ENCODE measurements at places on chromosomes 16 and 17. TPM values are rescaled to one million over a fixed set of nuclear protein-coding genes. Genes with fewer than 3 reads are reported as not detected.

Gene GSPT1
- 110 TPM for total RNA-seq

Gene OR2C1
- total RNA-seq: not detected

Gene HS3ST4
- 2.1 TPM for total RNA-seq

Gene SPAG9
- total RNA-seq: 40.4 TPM

Gene GLOD4
- 48.8 TPM for total RNA-seq

Gene ABCA9
- total RNA-seq: 1.3 TPM

Gene DHRS11
- 8.4 TPM for total RNA-seq

Gene ETV4
- 5.7 TPM for total RNA-seq

Gene EPN2
- total RNA-seq: 68.3 TPM

Gene HS3ST3B1
- total RNA-seq: 2.5 TPM

Gene WDR90
- 17.9 TPM for total RNA-seq

Gene TEKT5
- total RNA-seq: not detected

Gene IRX5
- total RNA-seq: 7.5 TPM

Gene KRT32
- total RNA-seq: 0.80 TPM

Gene C16orf74
- total RNA-seq: 10.9 TPM

Gene NME3
- total RNA-seq: 29.6 TPM

Gene TNFRSF17
- total RNA-seq: 0.24 TPM

Gene HOXB5
- 0.16 TPM for total RNA-seq

Measured in esophagus mucosa (tissue), 1 donor.